ENCODE measurements at places on chromosomes 4 and X.

DNA sequence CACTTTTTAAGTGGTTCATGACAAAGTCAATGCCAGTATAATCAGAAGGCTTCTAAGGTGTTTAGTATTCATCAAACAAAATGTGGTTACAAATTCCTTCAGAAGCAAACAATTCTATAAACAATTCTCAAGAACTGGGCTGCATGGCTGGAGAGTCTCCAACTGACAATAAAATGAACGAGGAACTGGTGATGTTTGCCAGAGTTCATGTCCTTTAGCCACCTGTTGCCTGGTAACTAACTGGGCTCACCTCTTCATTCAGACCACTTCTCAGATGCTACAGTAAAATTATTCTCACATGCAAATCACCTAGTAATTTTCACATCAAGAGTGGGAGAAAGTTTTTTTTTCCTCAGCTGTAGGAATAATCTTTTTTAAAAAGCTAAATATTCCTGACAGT is 53.3 kb downstream of the CAMK2D start:
- no peak for DNase-seq

DNA sequence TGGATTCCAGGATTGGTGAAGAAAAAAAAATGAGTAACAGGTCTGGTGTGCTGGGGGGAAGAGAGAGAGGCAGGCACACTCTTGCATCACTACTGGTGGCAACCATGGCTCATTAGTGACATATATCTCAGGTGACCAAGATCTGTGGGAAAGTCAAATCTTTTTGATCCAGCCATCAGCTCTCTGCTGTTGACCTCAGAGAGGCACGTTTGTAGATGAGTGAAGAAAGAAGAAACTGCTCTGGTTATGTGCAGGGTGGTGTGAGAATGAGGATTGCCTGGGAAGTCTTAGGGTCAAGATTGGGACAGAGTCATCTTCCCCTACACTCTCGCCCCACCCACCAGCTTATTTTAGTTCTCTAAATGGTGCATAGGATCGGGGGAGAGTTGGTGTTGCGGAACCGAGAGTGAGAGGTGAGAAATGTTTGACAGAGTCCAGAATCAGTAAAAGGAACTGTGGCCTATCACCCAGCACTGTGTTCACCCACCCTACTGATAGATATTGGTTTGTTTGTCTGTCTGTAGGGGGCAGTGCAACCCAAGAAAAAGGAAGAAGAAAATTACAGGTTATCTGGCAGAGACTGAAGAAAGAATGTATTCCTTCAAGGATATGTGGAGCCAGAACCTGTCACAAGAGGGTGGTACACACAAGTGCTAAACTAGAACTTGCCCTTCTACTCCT is 21.9 kb downstream of the ARMCX6 start:
- DNase-seq: no peak

DNA sequence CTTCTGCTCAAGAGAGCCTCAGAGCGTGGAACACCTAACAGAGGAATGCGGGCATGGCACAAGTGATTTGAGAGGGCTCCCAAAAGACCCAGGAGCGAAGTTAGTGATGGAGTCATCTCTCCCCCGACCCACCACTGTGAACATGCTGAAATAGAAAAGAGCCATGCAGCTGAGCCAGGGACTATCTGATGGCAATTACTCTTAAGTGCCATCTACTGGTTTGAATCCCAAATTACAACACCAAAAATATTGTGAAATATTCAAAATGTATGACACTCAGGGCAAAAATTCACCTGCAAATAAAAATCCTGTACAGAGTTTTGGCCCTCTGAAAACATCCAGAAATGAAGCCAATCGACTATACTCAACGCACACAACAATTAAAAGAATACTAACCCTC is 2038.9 kb upstream of the ADGRL3 start:
- DNase-seq: no peak

GRCh38 chrX:38312436-38312835 is 14.9 kb downstream of the RPGR start:
- DNase-seq: no peak

DNA sequence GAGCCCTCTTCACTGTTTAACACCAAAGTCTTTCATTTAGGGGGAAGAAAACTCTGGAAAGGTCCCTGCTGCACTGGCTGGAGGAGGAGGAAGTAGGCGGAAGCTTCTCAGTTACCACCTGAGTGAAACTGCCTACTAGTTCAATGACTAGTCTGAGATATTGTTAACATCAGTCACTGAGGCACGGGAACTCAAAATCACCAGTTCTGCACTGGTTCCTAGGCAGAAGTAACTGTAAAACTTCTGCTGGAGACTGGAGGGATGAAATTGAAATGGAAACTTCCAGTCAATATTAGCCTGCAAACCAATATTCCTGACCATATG is 178.3 kb downstream of the SNCA start:
- no peak for DNase-seq

DNA sequence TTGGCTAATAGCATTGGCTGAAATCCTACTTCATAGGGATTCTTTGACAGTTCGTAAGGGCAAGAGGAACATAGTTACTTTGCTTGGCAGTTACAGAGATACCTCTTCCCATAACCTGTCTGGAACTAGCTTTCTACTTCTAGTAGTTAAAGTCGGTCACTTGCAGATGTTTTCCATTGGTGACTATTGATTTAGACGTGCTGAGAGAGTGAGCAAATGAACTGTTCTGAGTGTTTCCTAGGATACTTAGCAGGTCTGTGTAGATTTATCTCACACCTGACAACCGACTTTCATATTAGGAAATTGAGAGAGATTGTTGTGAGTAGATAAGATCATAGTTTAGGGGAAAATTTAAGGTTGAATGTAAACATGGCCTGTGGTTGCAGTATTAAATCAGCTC is 116.8 kb downstream of the TSPAN7 start:
- no peak for DNase-seq

DNA sequence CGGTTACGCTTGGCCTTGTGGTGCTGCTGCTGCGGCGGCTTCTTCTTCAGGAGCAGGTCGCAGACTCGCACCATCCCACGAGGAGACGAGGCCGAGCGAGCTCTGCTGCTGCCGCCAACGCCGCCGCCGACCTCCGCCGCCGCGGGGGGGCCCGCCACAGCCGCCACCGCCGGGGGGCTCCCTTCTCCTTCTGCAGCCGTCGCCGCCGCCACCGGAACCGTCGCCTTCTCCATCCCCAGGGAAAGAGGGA is 237 bp downstream of the ANKRD17 start:
- DNase-seq: no peak
